ENCODE measurements at places on chromosomes 2 and 18. TPM values are rescaled to one million over a fixed set of nuclear protein-coding genes. Genes with fewer than 3 reads are reported as not detected.

CHRND gene
- 0.03 TPM for polyA plus RNA-seq

MAL gene
- 4.2 TPM for polyA plus RNA-seq

GALR1 gene
- 0.01 TPM for polyA plus RNA-seq

MAPK4 gene
- 7.5 TPM for polyA plus RNA-seq

CAVIN2 gene
- polyA plus RNA-seq = 31.5 TPM

NEU2 gene
- not detected for polyA plus RNA-seq

SLC40A1 gene
- 15.1 TPM for polyA plus RNA-seq

MPP4 gene
- polyA plus RNA-seq = not detected

GRCh38 chr2:219131327-219131726, 29.3 kb downstream of the NHEJ1 start:
- DNase-seq = no peak

GRCh38 chr2:221372159-221372884, 199.8 kb downstream of the EPHA4 start:
- no peak for DNase-seq

DNA sequence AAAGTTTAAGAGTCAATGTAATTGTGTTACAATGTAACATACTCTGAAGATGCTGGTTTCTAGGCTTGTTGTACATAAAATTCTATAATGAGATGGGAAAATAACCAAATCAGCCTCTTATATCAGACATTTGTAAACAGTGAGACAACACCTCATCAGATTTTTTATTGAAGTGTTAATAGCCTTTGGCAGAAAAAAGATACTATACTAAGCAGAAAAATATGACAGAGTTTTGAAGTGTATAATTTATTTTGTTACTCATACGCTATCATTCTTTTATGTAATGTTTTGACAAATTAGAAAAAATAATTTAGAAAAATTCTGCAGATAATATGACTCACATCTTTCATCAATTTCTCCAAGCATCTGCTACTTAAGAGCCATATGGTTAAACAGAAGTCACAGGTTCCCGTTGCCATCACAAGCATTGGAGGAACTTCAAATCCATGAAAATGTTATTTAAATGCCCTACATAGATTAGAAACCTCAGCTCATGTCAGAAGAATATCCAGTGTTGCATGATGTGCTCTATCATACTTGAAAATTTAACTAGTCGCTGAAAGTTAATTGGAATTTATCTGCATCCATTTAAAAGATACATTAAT, 535.4 kb downstream of the LRP1B start:
- no peak for DNase-seq

DNA sequence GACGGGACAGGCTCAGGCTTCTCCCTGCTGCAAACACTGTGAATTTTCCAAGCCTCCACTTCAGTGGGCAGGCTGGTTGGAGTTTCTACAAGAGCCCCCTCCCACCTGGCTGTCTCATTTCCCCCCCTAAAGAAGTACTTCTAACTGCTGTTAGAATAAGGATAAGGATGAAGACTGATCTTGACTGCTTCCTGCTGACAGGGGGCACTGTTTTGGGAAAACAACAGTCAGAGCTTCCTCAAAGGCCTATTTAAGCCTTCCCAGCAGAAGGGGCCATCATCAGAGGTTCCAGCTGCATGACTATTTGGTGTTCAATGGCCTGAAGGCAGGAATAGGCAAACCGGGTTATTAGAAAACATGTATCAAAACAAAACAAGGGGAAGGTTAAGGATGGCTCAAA, 1162.8 kb downstream of the DSC3 start:
- no peak for DNase-seq

DNA sequence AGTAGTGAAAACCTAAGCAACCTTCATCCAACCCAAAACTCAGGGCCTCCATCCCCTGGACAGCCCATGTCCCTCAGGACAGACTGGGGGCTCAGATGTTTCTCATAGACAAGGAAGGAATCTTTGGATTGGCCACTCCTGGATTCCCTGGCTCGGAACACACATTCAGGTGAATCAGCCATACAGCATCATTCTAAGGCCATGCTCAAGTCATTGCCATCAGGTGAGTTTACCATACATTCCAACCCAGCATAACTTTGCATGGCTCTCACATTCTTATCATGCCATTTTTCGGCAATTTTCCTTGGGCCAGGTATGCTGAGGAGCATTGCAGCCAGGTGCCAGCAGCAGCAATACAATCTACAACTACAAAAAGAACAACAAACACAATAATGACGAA, 34.6 kb upstream of the SERPINE2 start:
- no peak for DNase-seq

DNA sequence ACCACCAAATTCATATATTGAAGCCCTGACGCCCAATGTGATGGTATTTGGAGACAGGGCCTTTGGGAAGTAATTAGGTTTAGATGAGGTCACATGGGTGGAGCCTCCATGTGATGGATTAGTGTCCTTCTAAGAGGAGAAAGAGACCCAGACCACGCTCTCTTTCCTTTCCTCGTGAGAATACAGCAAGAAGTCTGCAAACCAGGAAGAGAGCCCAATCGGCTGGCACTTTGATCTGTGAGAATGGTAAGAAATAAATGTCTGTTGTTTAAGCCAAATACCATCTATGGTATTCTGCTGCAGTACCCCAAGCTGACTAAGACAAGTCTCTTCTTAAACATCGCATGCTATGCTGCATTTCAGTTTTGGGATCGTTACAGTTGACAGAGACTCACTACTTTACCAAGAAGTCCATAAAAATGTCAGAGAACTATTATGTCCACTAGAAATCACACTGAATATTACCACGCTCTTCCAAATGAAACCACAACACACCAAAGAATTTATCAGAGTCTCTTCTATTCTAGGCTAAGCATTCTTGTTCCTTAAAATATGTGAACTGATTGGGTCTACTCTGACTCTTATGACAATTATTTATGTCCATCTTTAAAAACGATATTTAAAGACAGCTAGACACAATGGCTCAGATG, 48.5 kb downstream of the LPIN2 start:
- no peak for DNase-seq

DNA sequence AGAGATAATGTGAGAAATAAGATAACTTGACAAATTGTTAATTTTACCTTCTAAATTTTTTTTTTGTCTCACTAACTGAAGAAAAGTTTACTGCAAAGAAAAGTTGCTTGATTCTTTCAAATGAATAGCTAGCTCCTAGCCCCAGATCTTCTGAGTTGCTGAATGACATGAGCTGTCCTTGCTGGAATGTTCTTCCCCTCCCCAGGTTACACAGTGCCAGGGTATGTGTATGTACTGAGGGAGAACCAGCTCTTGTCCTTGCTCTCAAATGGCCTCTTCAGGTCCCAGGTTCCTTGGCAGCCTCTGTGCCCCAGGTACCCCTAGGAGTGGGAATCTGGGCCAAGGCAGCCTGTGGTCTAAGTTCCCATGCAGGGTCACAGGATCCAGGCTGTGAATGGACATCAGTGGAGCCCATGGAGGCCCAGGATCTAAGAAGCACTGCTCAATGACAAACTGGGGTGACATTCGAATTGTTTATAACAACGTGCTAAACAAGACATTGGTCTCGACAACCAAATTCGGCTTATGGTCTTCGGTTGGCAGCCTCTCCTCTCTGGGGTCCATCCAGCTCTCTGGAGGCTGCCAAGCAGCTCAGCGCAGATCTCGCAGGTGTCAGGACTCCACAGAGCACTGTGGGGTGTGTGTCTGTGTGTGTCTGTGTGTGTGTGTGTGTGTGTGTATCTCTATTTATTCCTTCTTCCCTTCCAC, 17.1 kb upstream of the INO80C start:
- no peak for DNase-seq

DNA sequence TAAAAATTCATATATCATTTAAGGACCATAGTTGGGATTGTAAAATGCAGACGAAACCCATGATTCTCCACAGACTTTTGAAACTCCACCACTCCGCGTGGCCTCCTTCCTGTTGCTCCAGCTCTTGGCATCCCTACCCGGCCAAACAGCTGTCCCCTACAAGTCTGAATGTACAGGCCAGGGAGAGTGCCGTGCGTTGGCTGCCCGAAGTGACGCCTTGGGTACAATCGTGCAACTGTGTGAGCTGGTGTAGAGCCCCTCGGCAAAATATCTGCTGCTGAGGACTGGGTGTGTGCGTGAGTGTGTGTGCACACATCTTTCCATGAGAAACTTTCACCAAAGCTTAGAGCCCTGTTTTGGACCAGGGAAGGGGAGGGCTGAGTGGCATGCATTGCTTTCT, 43.8 kb upstream of the ZNF516 start:
- DNase-seq = no peak

GRCh38 chr18:58364876-58365528, 263.9 kb downstream of the ALPK2 start:
- DNase-seq = no peak

DNA sequence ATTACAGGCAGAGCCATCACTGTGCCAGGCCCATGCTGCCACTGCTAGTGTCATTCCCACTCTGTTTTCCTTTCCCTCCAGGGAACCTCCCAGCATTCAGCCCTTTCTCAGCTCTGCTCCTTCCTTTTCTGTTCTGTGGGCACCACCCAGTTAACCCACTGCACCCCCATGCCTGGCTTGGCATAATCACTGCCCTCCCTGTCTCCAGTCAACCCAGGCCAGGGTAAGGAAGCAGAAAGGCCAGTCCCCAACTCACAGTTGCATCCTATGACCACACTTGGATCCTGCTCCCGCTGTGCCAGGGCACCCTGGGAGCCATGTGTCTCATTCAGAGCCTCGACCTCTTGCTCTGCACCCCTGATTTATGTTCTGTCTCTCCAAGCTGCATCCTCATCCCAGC, 32.2 kb downstream of the DPYSL5 start:
- DNase-seq = no peak

- no peak for DNase-seq
These were observed 31.9 kb downstream of the TWIST2 start for GRCh38 chr2:238879621-238880377.

DNA sequence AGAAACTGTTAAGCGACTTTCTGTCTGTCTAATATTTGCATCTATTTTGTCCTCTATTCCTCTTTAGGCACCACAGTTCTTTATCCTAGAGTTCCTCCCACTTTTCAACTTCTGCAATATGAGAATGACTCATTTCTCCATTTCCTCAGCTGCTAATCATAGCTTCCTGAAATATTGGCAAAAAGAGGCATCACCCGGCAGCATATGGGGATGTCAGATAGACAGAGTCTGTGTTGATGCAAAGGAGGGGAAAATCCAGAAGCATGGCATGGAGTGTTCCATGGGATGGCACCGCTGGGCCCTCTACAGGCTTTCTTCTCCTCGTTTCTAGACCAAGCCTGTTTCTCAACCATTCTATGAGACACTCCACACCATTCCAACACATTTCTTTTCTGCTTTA, 93.4 kb downstream of the DOCK10 start:
- DNase-seq = no peak

- DNase-seq = no peak
These were observed 19.4 kb downstream of the COA5 start for GRCh38 chr2:98588880-98589431.

DNA sequence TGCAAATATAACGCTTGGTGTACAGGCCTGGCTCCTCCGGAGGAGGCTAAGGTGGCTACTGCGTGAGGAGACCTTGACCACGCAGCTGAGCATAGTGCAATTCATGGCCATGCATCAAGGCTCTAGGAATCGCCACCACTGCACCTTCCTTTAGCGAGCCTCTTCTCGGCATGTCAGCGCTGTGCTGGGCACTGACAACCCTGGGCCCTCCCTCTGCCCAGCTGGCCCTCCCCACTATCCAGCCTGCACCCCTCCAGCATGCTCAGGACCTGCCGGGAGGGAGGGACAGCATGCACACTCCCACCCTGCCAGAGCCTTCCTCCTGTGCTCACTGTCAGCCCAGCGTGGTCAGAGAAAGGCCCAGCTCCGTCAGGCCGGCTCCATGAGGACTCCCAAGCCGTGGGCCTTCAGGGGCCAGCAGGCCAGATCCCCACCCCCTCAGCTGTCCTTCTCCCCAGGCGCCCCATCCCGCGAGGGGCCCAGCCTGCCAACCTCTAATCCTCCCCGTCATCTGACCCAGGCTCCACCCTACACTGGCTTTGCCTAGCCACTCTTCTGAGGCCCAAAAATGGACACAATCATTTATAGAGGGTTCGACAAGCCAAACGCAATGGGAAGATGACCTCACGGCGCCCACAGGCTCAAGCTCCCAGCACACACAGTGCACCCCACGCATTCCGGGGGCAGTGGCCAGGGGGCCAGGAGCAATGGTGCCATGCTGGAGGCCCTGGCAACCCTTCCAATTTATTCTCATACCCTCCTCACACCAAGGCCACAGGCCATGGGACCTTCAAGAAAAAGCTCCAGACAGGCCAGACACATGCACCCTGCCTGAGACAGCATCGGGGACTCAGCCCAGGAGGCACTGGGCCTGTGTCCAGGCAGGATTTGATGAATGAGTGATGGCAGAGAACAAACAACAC, 3.5 kb downstream of the BIN1 start:
- no peak for DNase-seq

DNA sequence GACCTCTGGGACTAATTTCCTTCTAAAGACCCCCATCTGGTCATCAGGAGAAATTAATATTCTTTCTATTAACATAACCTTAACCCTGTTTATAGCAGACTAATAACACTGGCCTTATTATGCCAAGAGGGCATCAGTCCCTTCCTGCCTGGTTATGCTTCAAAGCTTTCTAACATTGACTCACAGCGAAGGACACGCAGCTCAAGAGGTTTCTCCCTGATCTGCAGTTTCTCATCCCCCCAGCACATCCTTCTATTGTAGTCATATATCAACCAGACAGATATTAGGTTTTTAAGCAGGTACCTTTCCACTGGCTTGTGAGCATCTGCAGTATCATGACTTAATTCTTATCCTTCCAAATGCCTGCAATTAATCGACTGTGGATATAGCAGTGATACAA, 100.0 kb upstream of the CXCR4 start:
- no peak for DNase-seq

DNA sequence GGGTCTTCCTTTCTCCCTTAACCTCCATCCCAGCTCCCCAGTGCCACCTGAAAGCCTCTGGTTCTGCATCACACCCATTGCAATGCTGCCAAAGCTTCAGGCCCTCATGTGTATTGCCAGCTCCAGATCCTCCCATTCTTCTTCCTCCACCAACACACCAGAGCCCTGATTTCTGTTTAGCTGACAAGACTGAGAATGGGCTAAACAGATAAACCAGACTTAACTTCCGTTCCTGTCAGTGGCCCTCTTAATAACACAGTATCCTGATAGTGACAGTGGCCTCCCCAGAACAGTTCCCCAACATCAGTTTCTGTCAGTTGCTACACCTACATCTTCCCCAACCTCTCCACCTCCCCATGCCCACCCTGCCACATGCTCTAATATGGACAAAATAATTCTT, 31.3 kb upstream of the C1D start:
- DNase-seq = no peak

All from heart right ventricle (tissue), 16 donors.